ENCODE measurements at places on chromosomes 1 and 21.

DNA sequence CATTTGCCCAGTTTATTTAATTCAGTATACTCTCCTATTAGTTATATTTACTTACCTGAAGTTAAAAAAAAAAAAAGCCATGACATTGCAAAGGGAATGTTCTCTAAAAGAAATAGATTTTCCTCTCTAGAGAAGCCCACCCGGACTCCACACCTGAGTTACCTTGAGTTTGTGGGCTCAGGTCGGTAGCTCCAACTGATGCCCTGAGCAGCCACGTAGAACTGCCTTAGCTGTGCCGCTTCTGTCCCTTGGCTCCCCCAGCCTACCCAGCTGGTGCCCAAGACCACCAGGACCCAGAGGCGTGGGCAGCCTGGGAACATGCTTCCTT, 250 bp downstream of the F5 start:
- DNase-seq: no peak

DNA sequence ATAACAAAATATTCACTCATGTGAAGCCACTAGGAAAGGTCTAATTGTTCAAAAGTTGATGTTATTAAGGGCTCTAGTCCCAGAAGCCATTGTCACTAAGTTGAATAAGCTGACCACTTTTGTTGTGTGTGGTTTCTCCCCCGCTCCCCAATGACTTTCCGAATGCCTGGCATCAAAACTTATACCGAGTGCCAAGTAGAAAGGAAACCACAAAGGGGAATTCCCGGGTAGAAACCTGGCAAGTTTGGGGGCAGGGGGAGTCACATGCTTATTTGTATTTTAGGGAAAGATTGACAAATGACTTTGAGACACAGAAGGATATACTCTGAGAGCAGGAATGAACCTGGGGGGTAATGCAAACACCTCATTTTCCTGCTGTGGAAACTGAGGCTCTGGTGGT, 154.1 kb downstream of the TGFBR3 start:
- peak; percentile 20 for DNase-seq

DNA sequence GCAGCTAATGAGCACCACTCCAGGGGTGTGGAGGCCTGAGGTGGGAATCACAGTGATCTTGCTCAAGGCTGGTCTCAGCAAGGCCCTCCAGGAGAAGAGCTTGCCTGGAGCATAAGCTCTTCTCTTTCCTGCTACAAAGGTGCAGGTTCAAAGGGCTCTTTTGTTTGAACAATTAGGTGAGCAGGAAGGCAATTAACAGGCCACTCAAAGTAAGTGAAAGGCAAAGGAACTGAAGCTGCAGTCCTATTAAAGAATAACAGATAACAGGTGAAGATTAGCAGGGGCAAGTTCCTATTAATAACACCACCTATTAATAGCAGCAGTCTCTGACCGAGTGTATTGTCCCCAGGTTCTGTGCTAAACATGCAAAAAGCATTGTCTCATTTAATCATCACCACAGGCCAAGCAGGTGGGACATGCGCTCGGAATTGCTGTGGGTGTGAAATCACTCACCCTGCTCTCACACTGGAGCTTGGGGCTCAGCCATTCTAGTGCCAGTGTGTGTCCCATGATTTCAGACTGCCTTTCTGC, 113.8 kb downstream of the RHOU start:
- DNase-seq: no peak

GRCh38 chr1:48030211-48030610, 33.0 kb upstream of the TRABD2B start:
- no peak for DNase-seq

- DNase-seq: no peak
Measured at GRCh38 chr1:5709461-5709975, 282.7 kb downstream of the NPHP4 start.

- no peak for DNase-seq
Measured at GRCh38 chr1:202131956-202132821, 9.5 kb downstream of the GPR37L1 start.

- DNase-seq: no peak
Measured at GRCh38 chr1:222375701-222376100, 172.2 kb downstream of the HHIPL2 start.

DNA sequence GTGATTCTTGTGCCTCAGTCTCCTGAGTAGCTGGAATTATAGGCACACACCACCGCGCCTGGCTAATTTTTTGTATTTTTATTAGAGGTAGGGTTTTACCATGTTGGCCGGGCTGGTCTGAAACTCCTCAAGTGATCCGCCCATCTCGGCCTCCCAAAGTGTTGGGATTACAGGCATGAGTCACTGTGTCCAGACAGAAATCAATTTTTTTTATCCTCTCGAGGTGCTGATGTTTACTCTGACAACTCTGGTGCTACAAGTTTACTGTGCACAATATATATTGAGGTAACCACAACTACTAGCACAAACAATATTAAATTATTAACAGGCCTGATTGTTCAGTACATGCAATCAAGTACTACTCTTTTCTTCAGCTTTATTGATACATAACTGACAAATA, 39.7 kb downstream of the F13B start:
- no peak for DNase-seq

- no peak for DNase-seq
Measured at GRCh38 chr1:246554201-246554600, 11.9 kb downstream of the TFB2M start.

- peak; percentile 48 for DNase-seq
Measured at GRCh38 chr1:46098027-46098712, 34.3 kb downstream of the PIK3R3 start.

GRCh38 chr1:31155216-31155806, 84.4 kb downstream of the NKAIN1 start:
- peak; percentile 81 for DNase-seq

- no peak for DNase-seq
Measured at GRCh38 chr1:43271186-43272118, 1.7 kb downstream of the TMEM125 start.

Measured in inflammatory macrophage treated with lipopolysaccharide for 4 hours (primary cell).